Skin of body (tissue), 3 donors: ENCODE measurements at places on chromosomes 2 and 18. TPM values are rescaled to one million over a fixed set of nuclear protein-coding genes. Genes with fewer than 3 reads are reported as not detected.

- DNase-seq, result no peak
Observed at GRCh38 chr2:96245609-96246390, 20.0 kb downstream of the TMEM127 start.

DNA sequence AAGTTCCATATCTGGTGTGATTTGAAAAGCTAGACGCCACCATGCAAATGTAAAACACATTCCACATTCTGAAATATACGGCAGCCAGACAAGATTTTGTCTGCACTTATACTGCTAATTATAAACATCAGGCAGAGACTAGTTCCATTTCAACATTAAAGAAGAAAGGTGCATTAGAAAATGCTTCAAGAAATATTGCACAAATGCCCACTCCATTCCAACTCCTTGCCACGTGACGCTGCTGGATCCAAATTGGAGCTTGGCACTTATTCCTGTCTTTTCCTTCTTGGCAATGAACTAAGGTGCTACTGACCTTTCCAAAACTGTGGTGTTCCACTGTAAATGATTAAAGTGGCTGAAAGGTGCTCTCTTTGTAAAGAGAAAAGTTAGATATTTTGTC lies 6.3 kb downstream of the COL6A3 start:
- peak; percentile 21 for DNase-seq

- no peak for DNase-seq
Observed at GRCh38 chr2:119590873-119591272, 46.6 kb downstream of the CFAP221 start.

- DNase-seq, result no peak
Observed at GRCh38 chr2:167827352-167828097, 419.9 kb downstream of the STK39 start.

Gene TACR1
- 0.39 TPM for total RNA-seq
